Naive B cell (primary cell): ENCODE measurements at places on chromosomes 1 and 21.

GRCh38 chr1:159341736-159342135 is 39.6 kb downstream of the FCER1A start:
- no peak for DNase-seq
- H3K4me1 ChIP-seq: no peaks in the 10 kb centered on the region
- H3K4me3 ChIP-seq: no peak overlapping the region
- no peak overlapping the region for H3K27ac ChIP-seq
- no peaks in the 10 kb centered on the region for H3K36me3 ChIP-seq

- H3K27me3 ChIP-seq: peaks cover 75% of the 10 kb centered on the region
- no peak for DNase-seq
- H3K27ac ChIP-seq: no peak overlapping the region
- no peaks in the 10 kb centered on the region for H3K36me3 ChIP-seq
- H3K4me1 ChIP-seq: peaks cover 8% of the 10 kb centered on the region
These were observed 6.8 kb upstream of the OTUD7B start for GRCh38 chr1:150017206-150017750.

- H3K4me1 ChIP-seq: no peaks in the 10 kb centered on the region
- H3K4me3 ChIP-seq: no peak overlapping the region
- DNase-seq: no peak
- H3K27me3 ChIP-seq: no peaks in the 10 kb centered on the region
- H3K27ac ChIP-seq: no peak overlapping the region
- no peaks in the 10 kb centered on the region for H3K36me3 ChIP-seq
These were observed 81.0 kb downstream of the GLIS1 start for GRCh38 chr1:53657891-53658396.

DNA sequence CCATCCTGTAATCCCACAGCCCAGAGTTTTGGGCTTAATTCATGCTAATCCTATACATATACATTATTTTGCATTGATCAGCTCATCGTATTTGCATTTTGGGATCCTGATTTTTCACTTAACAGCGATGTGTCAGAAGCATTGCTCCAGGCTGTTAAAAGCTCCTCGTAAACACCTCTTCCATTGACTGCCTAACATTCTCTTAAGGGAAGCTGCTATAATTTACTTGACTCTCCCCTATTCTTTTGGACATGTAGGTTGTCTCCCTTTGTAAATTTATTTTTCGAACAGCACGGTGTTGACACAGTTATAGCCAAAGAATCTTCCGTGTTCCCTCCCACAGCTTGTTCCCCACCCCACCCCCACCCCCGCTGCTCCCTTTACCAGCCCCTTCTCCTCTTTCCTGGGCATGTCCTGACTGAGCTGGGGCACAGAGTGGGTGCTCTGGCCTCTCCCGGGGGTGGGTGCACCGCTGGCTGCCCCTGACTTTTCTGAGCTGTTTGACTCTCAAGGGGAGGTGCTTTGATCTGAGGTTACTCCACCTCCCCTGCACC is 22.8 kb downstream of the LDLRAP1 start:
- H3K27ac ChIP-seq: peak overlapping the region; percentile 79
- no peak for DNase-seq
- peaks cover 43% of the 10 kb centered on the region for H3K4me1 ChIP-seq
- no peaks in the 10 kb centered on the region for H3K27me3 ChIP-seq

DNA sequence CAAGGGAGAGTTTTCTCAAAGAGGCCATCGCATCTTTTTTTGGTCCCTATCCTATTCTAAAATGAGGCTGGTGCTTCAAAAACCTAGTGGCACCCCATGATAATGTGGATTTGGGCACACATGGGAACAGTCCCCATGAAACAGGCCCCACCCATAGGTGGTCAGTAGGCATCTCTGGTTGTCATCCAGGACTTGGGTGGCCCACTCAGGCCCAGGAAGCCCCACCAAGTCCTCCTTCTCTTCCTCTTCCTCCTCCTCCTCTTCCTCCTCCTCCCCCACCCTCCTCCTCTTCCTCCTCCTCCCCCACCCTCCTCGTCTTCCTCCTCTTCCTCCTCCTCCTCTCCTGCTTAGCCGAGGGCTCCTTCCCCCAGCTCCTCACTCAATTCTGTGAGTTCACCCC is 554 bp downstream of the CACNA1S start:
- peaks cover 22% of the 10 kb centered on the region for H3K27me3 ChIP-seq
- no peak for DNase-seq
- no peaks in the 10 kb centered on the region for H3K36me3 ChIP-seq
- H3K4me3 ChIP-seq: no peak overlapping the region

DNA sequence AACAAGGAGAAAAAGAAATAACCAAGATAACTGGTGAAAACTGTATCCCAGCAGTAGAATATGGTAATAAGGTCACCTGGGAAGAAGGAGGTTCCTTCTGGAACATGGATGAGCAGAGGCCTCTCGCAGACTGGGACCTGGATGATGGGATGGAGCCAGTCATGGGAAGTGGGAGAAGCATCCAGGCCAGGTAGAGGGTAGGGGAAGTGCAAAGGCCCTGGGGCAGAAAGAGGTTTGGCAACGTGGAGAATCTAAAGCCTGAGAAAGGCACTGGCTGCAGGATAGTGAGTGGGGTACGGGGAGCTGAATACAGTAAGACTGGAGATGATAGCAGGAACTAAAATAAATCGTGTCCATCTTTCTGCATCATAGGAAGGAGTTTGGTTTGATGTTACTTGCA is 96.1 kb upstream of the VAMP3 start:
- peaks cover 8% of the 10 kb centered on the region for H3K4me1 ChIP-seq
- H3K27me3 ChIP-seq: peaks cover 16% of the 10 kb centered on the region
- H3K27ac ChIP-seq: no peak overlapping the region
- DNase-seq: no peak
- no peaks in the 10 kb centered on the region for H3K36me3 ChIP-seq

- no peak for DNase-seq
- H3K36me3 ChIP-seq: no peaks in the 10 kb centered on the region
- no peaks in the 10 kb centered on the region for H3K4me1 ChIP-seq
- no peak overlapping the region for H3K27ac ChIP-seq
- H3K27me3 ChIP-seq: no peaks in the 10 kb centered on the region
These were observed 287.8 kb upstream of the RGS18 start for GRCh38 chr1:191870490-191870889.

DNA sequence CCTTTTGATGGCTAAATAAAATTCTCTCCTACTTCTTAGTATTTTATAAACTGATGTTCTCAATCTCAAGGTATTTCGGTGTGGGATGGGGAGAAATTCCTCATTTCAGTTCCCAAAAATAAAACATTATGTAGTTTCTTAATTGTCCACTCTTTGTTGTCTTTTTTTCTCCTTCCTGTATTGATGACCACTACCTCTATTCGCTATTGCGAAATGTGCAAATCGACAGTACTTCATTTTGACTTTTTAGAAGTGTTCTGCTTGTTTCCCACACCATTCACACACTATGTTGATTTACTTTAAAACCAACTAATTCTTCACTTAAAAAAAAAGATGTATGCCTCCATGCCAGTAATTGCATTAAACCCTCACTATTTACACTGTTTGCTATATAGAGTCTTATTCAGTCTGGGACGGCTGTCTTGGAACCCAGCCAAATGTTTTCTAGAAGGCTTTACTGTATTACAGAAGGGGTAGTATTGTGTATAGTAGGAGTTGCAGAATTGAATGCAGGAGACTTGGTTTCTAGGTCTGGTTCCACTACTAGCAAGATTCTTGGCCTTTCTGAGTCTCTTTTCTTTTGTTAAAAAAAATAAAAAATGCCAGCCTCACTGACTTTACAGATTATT is 5.6 kb downstream of the RNF2 start:
- DNase-seq: no peak
- H3K4me1 ChIP-seq: peaks cover 44% of the 10 kb centered on the region
- H3K27me3 ChIP-seq: no peaks in the 10 kb centered on the region
- no peak overlapping the region for H3K27ac ChIP-seq
- H3K4me3 ChIP-seq: peak overlapping the region; percentile 17
- peaks cover 4% of the 10 kb centered on the region for H3K36me3 ChIP-seq

GRCh38 chr1:168227620-168228019 is 1.8 kb downstream of the SFT2D2 start:
- H3K36me3 ChIP-seq: no peaks in the 10 kb centered on the region
- DNase-seq: no peak
- H3K4me1 ChIP-seq: peaks cover 65% of the 10 kb centered on the region
- peak overlapping the region; percentile 94 for H3K27ac ChIP-seq
- H3K27me3 ChIP-seq: no peaks in the 10 kb centered on the region

DNA sequence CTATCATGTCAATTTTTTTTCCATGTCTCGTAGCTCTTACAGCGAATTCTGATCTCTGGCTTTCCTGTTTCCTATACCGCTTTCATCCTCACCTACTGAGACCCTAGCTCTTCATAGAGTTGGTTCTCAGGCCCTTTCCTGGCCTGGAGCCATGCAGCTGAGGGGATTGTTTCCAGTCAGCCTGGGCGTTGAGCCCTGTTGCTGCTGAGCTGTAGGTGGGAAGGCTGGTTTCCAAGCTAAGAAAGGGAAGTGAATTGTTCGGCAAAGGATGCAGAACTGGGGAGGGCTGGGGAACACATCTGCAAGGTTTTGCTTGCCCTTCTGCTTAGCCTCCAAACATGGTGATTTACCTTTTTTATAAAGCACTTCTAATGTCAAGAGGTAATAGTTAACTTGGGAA is 41.5 kb downstream of the SPATA46 start:
- no peaks in the 10 kb centered on the region for H3K4me1 ChIP-seq
- no peak overlapping the region for H3K27ac ChIP-seq
- H3K4me3 ChIP-seq: no peak overlapping the region
- no peak for DNase-seq
- peaks cover 17% of the 10 kb centered on the region for H3K27me3 ChIP-seq

DNA sequence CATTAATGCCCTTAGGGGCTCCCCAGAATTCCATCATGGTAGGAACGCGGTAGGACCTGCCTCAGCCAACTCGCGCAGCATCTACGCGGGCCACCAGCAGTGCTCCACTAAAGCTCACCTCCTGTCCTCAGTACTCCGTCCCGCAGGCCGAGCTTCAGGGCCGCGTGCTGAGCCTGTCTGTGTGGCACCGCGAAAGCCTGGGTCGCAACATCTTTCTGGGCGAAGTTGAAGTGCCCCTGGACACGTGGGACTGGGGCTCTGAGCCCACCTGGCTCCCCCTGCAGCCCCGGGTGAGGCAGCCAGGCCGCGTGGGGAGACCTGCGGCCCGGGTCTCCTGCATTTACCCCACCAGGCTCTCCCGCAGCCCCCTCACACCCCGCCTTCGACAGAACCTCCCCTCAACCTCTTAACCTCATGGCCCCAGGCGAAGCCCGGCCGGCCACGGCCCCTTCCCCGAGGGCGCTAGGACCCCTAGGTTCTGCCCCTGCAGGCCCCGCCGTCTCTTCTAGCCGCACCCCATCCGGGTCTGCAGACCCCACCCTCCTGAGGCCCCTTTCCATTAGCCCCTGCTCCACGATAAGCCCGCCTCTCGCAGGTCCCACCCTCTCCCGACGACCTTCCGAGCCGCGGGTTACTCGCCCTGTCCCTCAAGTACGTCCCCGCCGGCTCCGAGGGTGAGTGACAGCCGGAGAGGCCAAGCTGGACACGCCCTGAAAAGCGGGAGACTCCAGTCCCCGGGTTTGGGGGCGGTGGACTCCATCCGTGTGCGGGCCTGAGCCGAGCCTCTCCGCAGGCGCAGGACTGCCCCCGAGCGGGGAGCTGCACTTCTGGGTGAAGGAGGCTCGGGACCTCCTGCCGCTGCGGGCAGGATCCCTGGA is 9.1 kb downstream of the SYTL1 start:
- H3K4me3 ChIP-seq: no peak overlapping the region
- H3K27me3 ChIP-seq: no peaks in the 10 kb centered on the region
- peaks cover 26% of the 10 kb centered on the region for H3K4me1 ChIP-seq
- no peak for DNase-seq
- H3K36me3 ChIP-seq: peaks cover 5% of the 10 kb centered on the region

- no peak overlapping the region for H3K27ac ChIP-seq
- DNase-seq: no peak
- H3K4me3 ChIP-seq: no peak overlapping the region
- H3K4me1 ChIP-seq: peaks cover 6% of the 10 kb centered on the region
These were observed 553 bp downstream of the LEFTY1 start for GRCh38 chr1:225888289-225888897.

GRCh38 chr21:37219761-37220432 is 47.2 kb downstream of the VPS26C start:
- DNase-seq: peak; percentile 20
- H3K4me1 ChIP-seq: peaks cover 20% of the 10 kb centered on the region
- H3K4me3 ChIP-seq: peak overlapping the region; percentile 92
- no peaks in the 10 kb centered on the region for H3K36me3 ChIP-seq
- peak overlapping the region; percentile 31 for H3K27ac ChIP-seq

DNA sequence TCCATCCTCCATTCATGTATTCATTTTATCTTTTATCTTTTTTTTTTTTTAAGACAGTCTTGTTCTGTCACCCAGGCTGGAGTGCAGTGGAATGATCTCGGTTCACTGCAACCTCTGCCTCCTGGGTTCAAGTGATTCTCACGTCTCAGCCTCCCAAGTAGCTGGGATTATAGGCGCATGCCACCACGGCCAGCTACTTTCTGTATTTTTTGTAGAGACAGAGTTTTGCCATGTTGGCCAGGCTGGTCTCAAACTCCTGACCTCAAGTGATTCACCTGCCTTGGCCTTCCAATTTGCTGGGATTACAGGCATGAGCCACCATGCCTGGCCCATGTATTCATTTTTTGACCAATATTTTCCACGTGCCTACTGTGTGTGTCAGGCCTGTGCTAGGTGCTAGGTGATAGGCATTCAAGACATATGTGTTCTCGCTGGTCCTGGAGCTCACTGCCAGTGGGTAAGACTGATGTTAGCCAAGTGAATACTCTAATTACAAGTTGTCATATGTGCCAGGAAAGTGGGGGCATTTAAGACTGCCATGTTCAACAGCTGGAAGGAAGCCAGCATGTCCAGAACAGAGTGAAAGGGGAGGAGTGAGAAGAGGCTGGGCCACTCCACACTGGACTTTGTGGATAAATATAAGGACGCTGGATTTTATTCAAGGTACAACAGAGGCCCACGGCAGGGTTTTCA is 5.3 kb upstream of the CELSR2 start:
- peaks cover 1% of the 10 kb centered on the region for H3K36me3 ChIP-seq
- H3K27ac ChIP-seq: no peak overlapping the region
- peaks cover 20% of the 10 kb centered on the region for H3K4me1 ChIP-seq
- no peak for DNase-seq
- no peak overlapping the region for H3K4me3 ChIP-seq

DNA sequence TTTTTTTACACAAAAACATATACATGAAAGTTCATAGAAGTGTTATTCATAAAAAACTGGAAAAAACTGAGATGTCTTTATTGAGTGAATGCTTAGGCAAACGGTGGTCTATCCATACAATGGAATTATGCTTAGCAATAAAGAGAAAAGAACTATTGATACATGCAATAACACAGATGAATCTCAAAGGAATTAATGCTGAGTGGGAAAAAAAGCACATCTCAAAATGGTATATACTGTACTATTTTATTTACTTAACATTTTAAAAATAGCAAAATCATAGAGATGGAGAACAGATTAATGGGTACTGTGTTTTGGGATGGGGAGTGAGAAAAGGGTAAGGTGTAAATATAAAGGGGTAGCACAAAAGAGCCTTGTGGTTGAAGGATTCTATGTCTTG is 29.8 kb downstream of the METTL18 start:
- no peaks in the 10 kb centered on the region for H3K4me1 ChIP-seq
- peaks cover 8% of the 10 kb centered on the region for H3K27me3 ChIP-seq
- no peak overlapping the region for H3K4me3 ChIP-seq
- DNase-seq: no peak
- no peak overlapping the region for H3K27ac ChIP-seq
- no peaks in the 10 kb centered on the region for H3K36me3 ChIP-seq
